ENCODE measurements at places on chromosomes 5 and 9. TPM values are rescaled to one million over a fixed set of nuclear protein-coding genes. Genes with fewer than 3 reads are reported as not detected.

Gene CDKN2B
- total RNA-seq = 0.31 TPM

Gene MSH3
- 20.3 TPM for total RNA-seq

Gene SLC34A3
- total RNA-seq = not detected

Gene ZDHHC11B
- 1.9 TPM for total RNA-seq

Gene TRIM32
- total RNA-seq = 17.9 TPM

Gene VLDLR
- total RNA-seq = 43.6 TPM

Measured in H1 (cell line).